Stimulated activated CD8-positive, alpha-beta memory T cell treated with anti-CD3 and anti-CD28 coated beads, Interleukin-15, amount 100 ng/mL, for 48 hours (primary cell): ENCODE measurements at places on chromosomes 12 and 14.

DNA sequence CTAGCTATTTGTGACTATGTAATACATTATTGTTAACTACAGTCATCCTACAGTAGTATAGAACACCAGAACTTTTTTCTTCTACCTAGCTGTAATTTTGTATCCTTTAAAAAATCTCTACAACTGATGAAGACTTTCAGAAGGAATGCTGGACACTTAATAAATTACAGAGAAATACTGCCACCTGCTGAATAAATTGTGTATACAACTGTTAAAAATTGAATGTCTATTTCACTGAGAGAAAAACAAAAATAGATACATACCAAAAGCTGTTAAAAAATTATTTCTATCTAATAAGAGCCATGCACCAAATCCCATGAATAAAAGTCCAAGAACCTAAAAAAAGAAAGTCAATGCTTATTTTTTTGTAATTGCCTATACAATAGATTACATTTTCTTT, 6.6 kb downstream of the TSPAN19 start:
- DNase-seq = no peak

DNA sequence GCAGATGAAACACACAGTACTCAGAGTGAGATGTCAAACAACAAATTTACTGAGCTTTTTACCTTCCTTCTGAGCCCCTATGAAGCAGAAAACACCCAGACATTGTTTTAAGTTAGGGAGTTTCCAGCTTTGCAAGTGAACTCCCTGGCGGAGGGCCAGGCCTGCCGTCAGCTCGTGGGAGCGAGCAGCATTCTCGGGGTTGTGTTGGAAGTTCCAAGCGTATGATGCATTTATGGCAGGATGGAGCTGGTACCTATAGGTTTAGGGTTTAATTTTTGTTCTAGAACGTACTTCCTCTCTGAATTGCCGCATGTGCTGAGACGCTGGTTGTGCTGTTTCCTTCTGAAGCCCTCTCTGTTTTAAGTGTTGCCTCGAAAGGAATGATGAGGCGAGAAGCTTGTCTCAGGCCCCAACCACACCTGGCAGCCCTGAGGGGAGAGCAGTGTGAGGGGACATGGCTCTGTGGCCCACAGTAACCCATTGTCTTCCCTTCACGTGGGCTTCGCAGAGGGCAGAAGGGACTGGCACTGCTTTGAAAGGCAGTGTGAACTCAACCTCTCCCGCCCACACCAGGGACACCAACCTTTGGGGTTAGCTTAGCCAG, 76.6 kb downstream of the SSPN start:
- no peak for DNase-seq

GRCh38 chr14:58731465-58732293, 93.9 kb downstream of the DACT1 start:
- no peak for DNase-seq

DNA sequence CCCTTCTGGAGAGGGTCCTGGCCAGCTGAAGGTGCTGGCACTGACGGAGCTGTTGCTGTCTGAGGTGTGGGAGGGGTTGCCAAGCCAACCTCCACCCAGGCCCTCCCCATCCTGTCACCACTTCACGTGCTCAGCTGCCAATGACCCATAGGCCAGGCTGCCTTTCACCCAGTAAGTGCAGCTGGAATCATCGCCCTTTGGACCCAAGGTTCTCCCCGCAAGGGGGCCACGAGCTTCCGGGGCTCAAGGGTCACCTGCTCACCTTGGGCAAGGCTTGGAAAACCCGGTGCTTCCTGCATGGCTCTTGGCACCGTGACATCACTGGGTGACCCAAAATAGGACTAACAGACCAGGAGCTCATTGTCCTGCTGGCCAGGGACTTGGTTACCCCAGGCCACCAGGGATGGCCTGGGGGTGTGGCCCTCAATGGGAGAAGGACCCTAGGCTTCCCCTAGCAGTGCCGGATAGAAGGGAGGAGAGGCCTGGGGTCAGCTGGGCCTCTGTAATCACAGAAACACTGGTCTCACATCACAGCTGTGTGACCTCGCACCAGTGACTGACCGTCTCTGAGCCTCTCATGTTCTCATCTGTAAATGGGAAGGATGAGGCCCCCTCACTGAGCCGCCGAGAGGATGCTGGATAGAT, 51.3 kb downstream of the CCDC85C start:
- no peak for DNase-seq

DNA sequence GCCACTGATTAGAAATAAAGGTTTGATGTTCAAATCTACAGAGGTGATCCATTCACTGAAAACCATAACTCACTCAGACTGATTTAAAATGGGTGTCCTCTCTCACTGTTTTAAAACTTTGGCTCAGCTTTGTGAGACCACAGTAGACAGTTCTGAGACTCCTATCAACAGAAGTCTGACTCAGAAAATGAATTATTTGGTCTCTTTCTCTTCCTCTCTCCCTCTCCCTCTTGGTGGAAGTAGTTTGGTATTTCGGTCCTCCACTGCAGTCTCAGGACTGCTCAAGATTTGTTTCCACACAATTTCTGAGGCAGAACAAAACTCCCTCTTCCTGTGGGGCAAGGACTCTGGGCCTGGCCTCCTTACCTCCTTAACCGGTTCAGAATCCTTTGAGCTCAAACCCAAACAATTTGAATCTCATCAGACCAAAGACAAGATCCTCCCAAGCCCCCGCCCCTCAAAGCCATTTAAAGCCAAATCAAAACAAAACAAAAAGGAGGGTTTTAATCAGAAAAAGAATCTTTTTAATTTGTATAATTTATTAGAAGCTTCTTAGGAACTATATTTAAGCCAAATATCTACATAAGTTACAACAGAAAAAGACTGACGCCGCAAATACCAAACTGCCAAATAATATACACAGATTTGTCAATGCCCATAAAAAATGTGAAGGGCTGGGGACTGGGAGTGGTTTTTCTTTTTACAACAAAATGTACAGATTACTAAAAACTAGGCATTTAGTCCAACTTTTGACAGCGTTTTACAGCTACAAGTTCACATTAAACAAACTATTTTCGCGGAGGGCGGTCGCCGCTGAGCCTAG, 3.9 kb downstream of the NKX2-1 start:
- no peak for DNase-seq

- DNase-seq = no peak
These were observed 106.0 kb downstream of the ITPR2 start for GRCh38 chr12:26726956-26727355.

DNA sequence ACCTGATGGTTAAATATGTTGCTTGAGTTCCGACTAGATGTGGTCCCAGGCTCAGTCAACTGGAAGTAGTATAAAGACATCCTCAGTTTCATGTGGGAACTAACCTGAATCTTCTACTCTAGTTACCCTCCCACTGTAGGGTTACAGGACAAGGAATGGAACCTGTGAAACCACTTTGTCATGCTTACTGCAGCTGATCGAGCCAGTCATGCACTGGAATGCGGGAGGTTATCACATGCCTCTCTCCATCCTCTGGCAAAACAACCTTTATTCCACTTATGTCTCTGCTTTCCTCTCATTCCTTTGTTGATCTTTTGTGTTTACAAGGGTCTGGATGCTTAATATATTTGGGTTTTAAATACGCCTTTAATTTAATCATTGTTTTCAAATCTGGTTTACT, 111.9 kb upstream of the DDHD1 start:
- no peak for DNase-seq

DNA sequence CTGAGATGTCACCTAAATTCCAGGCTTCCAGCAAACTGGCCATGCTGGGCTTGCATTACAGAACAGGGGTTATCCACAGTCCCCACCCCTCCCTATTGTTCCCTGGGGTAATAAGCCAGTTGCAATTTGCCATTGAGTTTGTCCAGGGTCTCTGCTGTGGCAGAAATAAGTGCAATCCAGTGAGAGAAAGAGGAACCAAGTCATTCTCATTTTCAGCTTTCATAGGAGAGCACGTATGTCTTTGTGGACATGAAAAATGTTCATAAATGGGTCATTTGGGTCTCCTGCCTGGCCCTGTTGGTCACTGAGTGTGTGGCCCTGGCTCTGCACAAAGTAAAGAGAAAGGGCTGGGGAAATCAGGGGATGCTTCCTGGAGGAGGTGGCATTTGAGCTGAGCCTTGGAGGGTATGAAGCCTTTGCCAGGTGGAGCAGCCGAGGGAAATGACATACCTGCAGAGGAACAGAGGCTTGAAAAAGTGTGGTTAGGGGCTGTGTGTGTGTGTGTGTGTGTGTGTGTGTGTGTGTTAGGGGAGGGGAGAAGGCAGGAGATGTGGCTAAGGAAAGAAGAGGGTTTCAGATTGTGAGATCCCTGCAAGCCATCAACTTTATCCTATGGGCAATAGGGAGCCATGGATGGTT, 29.3 kb downstream of the CMKLR1 start:
- no peak for DNase-seq

GRCh38 chr14:89477391-89477790, 60.4 kb upstream of the FOXN3 start:
- no peak for DNase-seq

GRCh38 chr12:46435625-46436024, 63.1 kb upstream of the SLC38A2 start:
- DNase-seq = no peak

- no peak for DNase-seq
These were observed 77.6 kb downstream of the CHST11 start for GRCh38 chr12:104534162-104534856.

DNA sequence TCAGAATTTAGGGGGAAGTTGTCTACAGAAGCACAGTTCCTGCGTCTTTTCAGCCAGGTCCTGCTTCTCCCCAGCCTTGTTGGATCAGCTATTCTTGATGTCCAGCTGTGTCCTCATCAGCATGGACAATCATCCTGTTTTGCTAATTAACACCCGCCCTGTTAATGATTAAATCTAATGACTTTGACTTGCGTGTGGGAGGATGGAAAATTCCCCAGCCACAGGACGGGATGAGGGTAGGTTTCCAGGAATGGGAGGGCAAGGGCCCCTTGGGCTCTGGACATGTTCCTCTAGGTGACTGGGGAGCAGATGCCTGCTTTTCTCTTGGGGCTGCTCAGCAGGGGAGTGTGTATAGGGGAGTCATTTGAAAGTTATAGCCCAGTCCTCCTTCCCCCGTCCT, 5.3 kb upstream of the PPP1R1A start:
- DNase-seq = no peak

- DNase-seq = no peak
These were observed 86.2 kb upstream of the DCD start for GRCh38 chr12:54734196-54734950.

DNA sequence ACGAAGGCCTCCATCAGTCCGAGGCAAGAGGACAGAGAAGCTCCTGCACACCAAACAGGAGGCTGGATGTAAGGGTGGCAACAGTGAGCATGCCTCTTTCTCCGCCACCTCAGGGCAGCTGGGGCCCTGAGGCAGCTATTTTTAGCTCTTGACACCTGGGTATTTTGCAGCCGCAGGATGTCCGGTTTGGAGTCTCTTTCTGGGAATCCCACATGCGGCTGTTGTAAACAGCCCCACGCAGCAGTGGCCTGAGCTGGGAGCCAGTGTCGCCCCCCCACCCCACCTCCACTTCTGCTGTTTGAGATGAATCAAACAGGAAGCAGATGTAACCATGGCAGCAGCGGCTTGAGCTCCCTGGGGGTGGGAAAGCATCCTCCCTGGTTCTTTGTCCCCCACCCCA, 11.7 kb downstream of the HDAC7 start:
- peak; percentile 84 for DNase-seq

- no peak for DNase-seq
These were observed 10.9 kb downstream of the ZNF664 start for GRCh38 chr12:123983822-123984485.

DNA sequence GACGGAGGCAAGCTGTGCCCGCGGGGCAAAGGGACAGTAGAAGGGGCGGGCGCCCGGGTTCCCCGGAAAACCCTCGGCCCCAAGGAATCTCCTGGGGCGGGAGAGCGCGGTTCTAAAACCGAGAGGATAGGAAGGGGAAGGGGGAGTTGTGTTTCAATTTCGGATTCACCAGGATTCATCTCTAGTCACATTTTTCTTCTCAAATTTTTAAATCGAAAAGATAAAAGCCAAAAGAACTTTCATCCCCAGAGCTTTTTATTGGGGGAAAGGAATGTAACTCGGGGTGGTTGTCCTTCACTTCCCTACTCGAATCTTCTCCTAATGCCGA, 1.4 kb downstream of the BMP4 start:
- no peak for DNase-seq

GRCh38 chr12:59973515-59973914, 377.7 kb downstream of the SLC16A7 start:
- DNase-seq = no peak

DNA sequence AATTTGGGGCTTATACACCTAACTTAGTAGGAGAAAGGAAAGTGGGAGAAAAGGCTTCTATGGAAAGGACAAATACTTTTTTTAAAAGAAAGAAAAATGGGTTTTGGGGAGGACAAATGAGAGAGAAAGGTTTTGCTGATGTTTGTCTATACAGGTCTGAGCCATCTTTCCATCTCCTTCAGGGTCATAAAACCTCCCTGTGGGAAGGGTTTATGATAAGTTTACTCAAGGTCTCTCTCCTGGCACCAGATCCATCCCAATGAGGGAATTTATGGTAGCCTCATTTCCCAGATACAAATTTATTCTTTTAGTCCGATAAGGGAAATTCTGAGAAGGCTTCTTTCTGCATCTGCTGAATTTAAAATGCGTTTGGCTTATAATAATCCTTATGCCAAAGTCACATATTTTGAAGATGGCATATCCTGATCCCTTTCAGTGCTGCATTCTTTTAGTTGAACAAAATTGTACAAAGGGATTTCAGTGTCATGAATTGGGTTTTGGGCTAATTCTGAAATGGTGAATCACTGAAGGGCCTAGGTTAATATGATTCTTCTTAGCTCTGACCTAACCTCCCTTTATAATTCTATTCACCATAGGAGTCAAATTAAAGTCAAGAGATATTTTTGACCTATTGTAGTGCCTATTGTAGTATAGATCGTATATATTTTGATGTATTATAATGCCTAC, 173.5 kb upstream of the DYRK2 start:
- DNase-seq = no peak

- no peak for DNase-seq
These were observed 19.4 kb upstream of the KRT77 start for GRCh38 chr12:52722680-52723079.

GRCh38 chr14:29321646-29322045, 555.1 kb downstream of the FOXG1 start:
- no peak for DNase-seq

DNA sequence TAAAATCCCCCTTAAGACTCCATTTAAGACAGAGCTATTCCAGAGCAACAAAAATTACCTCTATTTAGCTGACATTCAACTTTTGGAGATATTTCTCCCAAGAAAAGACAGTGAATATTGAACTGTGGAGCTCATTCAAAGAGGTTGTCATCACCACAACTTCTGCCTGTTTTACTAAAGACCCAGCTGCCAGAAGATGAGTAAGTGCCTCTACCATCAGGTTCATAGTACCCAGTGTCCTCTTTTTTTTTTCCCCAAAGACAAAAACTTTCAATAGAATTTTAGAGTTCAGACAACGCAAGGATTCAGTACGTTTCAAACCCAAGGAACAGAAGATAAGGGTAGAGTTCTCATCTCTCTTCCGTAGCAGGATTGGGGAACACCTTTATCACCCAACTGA, 461.3 kb downstream of the BCAT1 start:
- no peak for DNase-seq

DNA sequence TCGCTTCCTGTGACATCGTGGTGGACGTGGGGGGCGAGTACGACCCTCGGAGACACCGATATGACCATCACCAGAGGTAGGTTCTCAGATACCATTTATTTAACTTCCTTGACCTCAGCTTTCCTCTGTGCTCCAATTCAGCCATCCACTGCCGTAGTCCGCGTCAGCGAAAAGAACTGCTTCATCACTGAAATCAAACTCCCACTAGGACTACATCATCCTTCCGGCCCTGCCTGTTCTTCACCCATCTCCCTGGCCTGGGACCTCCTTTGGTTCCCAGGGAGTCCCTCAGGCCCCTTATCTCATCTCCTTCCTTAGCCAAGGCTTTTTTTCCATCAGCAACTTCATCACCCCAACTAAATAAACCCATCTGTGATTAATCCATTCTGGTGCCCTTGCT, 692 bp downstream of the MYG1 start:
- DNase-seq = peak; percentile 8
